ENCODE measurements at places on chromosomes 1 and 21. TPM values are rescaled to one million over a fixed set of nuclear protein-coding genes. Genes with fewer than 3 reads are reported as not detected.

The OR2L8 gene
- not detected for total RNA-seq

The AHCYL1 gene
- total RNA-seq: 47.6 TPM

The NBPF20 gene
- total RNA-seq: 2.9 TPM

The GPR37L1 gene
- total RNA-seq: not detected

The CZIB gene
- 50.8 TPM for total RNA-seq

The THEM4 gene
- 5.0 TPM for total RNA-seq

The FTCD gene
- not detected for total RNA-seq

The UBL4B gene
- not detected for total RNA-seq

The RGSL1 gene
- not detected for total RNA-seq

The RHD gene
- 0.33 TPM for total RNA-seq

The PRMT2 gene
- total RNA-seq: 136 TPM
